ENCODE measurements at places on chromosomes 5 and 9. TPM values are rescaled to one million over a fixed set of nuclear protein-coding genes. Genes with fewer than 3 reads are reported as not detected.
A peak's percentile ranks its signal among the peaks of the same experiment; 100 is the strongest.

The ACSL6 gene
- 0.04 TPM for total RNA-seq

The GPR150 gene
- not detected for total RNA-seq

DNA sequence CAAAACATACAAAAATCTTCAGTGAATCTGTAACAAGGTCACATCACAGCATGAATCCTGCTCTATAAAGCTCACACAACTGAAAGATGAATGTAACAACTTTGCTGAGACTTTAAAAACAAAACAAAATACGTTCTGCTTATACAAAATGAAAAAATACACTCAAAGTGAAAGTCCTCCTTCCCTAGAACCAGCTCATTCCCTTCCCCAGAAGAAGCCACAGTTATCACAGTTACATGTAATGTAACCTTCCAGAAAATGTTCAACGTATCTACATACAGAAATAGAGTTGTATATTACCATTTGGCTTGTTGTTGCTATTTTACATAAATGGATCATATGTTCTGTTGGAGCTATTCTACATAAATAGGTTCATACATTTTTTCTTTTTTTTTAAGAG is 2.6 kb downstream of the AUH start:
- H3K36me3 ChIP-seq = no peaks in the 10 kb centered on the region
- no peaks in the 10 kb centered on the region for H3K27me3 ChIP-seq
- no peak for DNase-seq
- peaks cover 41% of the 10 kb centered on the region for H3K4me1 ChIP-seq
- H3K4me3 ChIP-seq = no peak overlapping the region

- H3K36me3 ChIP-seq = no peaks in the 10 kb centered on the region
- H3K27me3 ChIP-seq = no peaks in the 10 kb centered on the region
- H3K4me3 ChIP-seq = no peak overlapping the region
- peaks cover 19% of the 10 kb centered on the region for H3K4me1 ChIP-seq
Measured at GRCh38 chr5:151580858-151581257, 10.3 kb downstream of the FAT2 start.

DNA sequence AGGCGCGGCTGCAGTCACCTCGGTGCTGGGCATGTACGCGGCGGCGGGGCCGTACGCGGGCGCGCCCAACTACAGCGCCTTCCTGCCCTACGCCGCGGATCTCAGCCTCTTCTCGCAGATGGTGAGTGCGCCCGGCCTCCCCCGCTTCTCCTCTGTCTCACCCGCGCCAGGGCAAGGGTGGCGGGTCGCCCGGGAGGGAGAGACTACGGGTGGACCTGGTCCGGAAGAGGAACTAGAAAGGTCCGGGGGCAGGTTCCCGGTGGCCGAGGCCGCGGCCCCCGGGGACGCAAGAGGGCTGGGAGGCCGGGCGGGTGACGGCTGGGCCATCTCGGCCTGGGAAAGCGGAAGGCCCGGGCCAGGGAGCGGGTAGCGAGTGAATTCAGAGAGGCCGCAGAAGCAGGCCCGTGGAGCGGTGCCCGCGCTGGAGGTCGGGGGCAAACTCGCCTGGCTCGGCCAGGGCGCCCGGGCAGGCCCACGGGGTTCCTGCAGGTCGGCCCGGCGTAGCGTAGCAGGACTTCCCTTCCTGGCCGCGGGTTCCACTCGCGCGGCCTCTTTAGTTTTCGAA is 711 bp downstream of the IRX1 start:
- no peak overlapping the region for H3K27ac ChIP-seq
- H3K27me3 ChIP-seq = peaks cover 100% of the 10 kb centered on the region
- H3K36me3 ChIP-seq = no peaks in the 10 kb centered on the region
- peaks cover 47% of the 10 kb centered on the region for H3K4me1 ChIP-seq
- H3K4me3 ChIP-seq = no peak overlapping the region

DNA sequence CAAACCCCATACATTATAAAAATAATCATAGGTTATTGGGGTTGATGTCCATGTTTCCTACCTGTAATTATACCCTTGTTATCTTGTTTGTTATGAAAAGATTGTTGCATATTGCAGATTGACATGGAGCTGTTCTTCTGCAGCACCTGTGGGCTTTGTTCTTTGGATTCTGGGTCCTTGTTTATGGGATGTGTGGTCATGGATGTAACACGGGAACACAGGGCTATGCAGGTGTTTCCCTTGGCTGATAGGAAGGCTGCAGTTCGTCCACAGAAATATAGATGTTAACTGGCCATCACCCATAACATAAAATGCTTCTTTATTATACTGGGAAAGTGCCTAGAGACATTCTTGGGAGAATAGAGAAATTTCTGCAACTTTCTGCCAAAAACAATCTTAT is 77.9 kb downstream of the FBXL7 start:
- H3K4me1 ChIP-seq = no peaks in the 10 kb centered on the region
- no peak overlapping the region for H3K27ac ChIP-seq
- no peaks in the 10 kb centered on the region for H3K36me3 ChIP-seq

DNA sequence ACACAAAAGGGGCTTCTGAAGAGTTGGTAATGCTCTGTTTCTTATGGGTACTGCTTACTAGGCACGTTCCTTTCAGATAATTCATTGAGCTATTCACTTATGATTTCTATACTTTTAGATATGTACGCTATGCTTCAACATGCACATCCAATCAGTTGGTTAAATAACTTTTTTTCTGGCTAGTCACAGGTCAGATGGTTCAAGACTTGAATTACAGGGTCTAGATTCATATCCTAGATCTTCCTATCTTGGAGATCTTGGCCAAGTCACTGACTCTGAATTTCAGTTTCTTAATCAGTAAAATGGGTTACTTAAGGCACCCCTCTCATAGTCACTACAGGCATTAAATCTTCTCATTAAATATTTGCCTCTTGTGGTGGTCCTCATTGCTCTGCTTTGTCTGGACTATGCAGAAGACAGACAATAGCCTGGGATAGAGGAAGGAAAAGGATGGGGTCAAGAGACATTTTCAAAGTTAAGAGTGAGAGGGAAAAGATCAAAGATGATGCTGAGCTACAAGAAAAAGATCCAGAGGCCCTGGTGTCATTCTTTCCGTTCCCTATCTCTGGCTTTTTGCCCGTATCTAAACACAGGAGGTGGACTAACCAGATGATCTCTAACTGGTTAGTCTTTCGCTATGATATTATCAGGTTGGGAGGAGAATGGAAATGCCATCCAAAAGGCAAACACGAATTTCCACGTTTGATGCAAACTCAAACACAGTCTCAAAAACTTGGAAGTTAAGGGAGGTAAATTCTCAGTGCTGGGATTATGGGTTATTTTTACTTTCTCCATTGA is 1.8 kb upstream of the CCDC180 start:
- no peak for DNase-seq
- H3K36me3 ChIP-seq = peaks cover 16% of the 10 kb centered on the region
- peaks cover 16% of the 10 kb centered on the region for H3K4me1 ChIP-seq
- H3K27me3 ChIP-seq = no peaks in the 10 kb centered on the region
- H3K27ac ChIP-seq = no peak overlapping the region
- no peak overlapping the region for H3K4me3 ChIP-seq

GRCh38 chr5:87722286-87722685 is 309.6 kb upstream of the CCNH start:
- no peak overlapping the region for H3K27ac ChIP-seq
- no peaks in the 10 kb centered on the region for H3K27me3 ChIP-seq
- H3K36me3 ChIP-seq = no peaks in the 10 kb centered on the region
- H3K4me3 ChIP-seq = no peak overlapping the region

DNA sequence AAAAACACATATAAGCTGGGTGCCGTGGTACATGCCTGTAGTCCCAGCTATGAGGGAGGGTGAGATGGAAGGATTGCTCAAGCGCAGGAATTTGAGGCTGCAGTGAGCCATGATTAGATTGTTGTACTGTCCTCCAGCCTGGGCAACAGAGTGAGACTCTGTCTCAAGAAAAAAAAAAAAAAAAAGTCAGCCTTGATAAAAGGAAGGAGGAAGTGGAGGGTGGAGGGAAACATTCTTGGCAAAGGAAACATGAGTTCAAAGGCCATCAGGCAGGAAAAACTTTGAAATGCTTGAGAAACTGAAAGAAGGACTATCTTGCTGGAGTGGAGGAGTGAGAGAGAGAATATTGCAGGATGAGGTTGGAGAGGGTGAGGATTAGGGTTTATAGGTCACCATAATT is 18.3 kb upstream of the ANKHD1 start:
- no peaks in the 10 kb centered on the region for H3K4me1 ChIP-seq
- no peak overlapping the region for H3K4me3 ChIP-seq
- DNase-seq = no peak
- no peaks in the 10 kb centered on the region for H3K27me3 ChIP-seq
- H3K27ac ChIP-seq = no peak overlapping the region

- no peaks in the 10 kb centered on the region for H3K27me3 ChIP-seq
- no peaks in the 10 kb centered on the region for H3K4me1 ChIP-seq
- H3K4me3 ChIP-seq = no peak overlapping the region
Measured at GRCh38 chr9:27835746-27836145, 262.5 kb upstream of the C9orf72 start.

DNA sequence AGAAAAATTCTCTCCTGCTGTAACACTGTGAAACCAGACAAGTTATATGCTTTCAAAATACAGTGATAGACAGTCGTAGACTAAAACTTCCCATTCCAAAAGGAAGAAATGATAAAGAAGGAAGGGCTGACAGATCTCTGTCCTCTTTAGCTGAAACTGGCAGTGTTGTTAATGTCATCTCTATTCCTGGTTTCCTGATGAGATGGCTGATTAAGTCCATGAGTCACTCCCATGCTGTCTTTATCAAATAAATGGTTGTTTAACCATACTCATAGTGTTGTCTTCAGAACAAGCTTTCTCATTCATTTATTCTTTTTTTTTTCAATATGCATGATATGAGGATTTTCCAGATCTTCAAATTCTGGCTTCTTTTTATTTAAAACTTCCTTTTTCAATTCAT is 952.2 kb upstream of the WWC1 start:
- no peaks in the 10 kb centered on the region for H3K4me1 ChIP-seq
- DNase-seq = no peak
- no peak overlapping the region for H3K27ac ChIP-seq
- H3K36me3 ChIP-seq = no peaks in the 10 kb centered on the region
- H3K27me3 ChIP-seq = no peaks in the 10 kb centered on the region

GRCh38 chr9:125493384-125493783 is 213.6 kb downstream of the MAPKAP1 start:
- no peak for DNase-seq
- no peaks in the 10 kb centered on the region for H3K36me3 ChIP-seq
- no peaks in the 10 kb centered on the region for H3K27me3 ChIP-seq
- H3K4me1 ChIP-seq = no peaks in the 10 kb centered on the region

- H3K4me3 ChIP-seq = no peak overlapping the region
- DNase-seq = no peak
- H3K27ac ChIP-seq = peak overlapping the region; percentile 80
Measured at GRCh38 chr5:172839669-172840431, 5.8 kb downstream of the ERGIC1 start.

Measured in esophagus squamous epithelium (tissue), 5 donors.